Renal cortical epithelial cell (primary cell): ENCODE measurements at places on chromosomes 4 and X. TPM values are rescaled to one million over a fixed set of nuclear protein-coding genes. Genes with fewer than 3 reads are reported as not detected.
A peak's percentile ranks its signal among the peaks of the same experiment; 100 is the strongest.

The IDH3G gene
- total RNA-seq = 71.7 and 80.9 TPM in 2 replicates

The MAGEA8 gene
- total RNA-seq = not detected in 2 replicates

The SYTL5 gene
- total RNA-seq = under 0.01 and 2.4 TPM in 2 replicates

The TAPT1 gene
- 11.8 and 33.5 TPM in 2 replicates for total RNA-seq

The FGF5 gene
- total RNA-seq = 2.5 and 9.0 TPM in 2 replicates

- peak; percentile 79 for DNase-seq
Observed at GRCh38 chr4:127870688-127871087, 10.0 kb upstream of the PLK4 start.

DNA sequence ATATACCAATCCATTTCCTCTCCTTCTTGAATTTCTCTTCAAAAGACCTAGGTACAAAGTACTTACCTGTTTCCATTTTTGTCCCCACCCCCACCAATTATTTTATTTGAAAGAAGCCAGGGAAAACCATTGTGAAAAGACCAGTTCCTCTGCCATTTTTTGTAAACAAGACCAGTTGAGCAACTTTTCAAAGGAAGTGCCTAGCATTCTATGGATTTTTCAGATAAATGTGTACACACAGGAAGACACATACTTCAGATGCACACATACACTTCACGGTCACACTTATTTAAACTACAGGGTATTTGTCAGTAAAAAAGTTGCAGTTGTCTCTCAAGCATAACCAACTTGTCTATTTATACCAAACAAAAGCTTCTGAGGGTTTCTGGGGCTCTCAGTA is 587.2 kb upstream of the KLHL4 start:
- DNase-seq = no peak

DNA sequence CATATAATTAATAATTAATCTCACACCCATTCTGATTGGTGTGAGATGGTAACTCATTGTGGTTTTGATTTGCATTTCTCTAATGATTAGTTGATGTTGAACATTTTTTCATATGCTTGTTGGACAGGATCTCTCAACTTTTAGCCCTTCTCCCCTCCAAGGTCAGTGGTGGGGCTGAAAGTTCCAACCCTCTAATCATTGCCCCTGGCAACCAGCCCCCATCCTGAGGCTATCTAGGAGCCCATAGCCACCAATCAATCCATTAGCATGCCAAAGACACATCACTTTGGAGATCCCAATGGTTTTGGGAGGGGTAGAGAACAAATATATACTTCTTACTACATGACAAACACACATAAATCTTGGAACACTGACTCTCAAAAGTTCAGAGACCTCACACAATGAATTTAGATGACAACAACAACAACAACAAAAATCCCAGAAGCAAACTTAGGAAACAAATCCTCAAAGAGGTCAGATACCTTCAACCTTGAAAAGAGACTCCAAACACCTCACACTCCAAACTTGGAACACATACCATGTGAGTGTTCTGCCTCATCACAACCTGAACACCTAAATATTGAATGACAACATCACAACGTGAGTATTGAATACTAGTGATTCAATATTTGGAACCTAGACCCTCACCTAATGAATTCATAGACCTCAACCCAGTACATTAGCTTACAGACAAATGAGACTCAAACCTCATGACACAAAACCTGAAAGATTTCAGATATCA is 19.0 kb upstream of the PAGE4 start:
- no peak for DNase-seq

DNA sequence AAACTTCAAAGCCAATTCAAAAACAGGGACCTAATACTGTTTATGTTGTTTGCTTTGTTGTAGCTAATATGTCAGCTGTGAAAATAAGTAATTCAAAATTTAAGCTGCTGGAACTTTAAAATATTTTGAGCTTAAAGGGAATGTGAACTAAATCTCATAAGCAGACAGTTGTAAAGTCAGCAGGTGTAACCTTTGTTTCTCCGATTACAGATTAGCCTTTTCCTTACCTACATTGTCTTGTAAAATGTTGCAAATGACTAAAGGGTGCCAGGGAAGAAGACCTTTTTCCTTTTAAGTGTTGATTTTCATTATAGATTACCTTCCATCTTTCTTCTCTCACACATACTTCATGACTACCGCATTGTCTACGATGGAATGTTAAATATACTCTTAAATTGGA is 405.1 kb downstream of the KCNIP4 start:
- no peak for DNase-seq

DNA sequence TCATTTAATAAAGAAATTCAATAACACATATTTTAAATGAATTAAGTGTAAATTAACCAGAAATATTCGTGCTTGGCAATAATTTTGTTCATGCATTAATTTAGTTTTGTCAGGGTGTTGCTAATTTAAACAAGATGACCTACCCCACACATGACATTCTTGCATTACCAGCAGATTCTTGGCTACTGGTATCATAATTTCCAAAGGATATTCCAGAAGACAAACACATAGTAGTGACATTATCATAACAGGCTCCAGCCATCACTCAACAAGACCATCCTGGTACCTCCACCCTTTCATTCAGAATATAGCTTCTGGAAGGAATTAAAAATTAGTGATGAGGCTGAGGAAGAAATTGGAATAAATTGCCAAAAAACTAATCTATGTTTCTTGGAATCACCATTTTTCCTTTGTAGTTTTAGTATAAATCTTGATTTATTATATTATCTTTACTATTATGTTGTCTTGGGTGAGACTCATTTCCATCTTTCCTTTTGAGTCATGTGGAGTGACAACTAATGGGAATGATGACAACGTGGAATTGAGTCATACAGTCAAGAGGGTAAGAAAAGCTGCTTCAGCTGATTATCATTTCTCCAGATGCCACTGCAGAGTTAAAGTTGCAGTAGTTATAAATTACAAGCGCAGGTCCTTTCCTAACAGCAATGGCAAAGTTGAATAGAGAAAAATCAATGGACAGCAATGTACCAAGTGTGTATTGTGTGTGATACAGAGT is 30.9 kb upstream of the HHIP start:
- DNase-seq = peak; percentile 10

GRCh38 chr4:7557456-7557855 is 122.7 kb upstream of the PSAPL1 start:
- DNase-seq = peak; percentile 20

DNA sequence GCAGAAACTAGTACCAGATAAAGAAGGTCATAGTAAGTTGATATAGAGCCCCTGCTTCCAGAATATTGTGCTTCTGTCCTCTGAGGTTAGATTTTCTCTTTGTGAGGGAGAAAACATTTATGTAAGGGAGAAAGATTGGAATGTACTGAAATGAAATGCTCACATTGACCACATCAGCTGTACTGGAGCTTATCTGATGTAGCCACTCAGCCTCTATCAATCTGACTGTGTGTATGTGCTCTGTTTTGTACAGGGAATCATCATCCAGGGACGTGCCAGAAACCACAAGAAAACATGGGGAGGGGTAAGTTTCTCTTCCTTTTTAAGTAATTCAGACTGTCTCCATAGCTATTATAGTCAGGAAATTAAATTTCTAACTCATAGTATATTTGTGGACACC is 56.8 kb downstream of the PRRG1 start:
- DNase-seq = peak; percentile 38

DNA sequence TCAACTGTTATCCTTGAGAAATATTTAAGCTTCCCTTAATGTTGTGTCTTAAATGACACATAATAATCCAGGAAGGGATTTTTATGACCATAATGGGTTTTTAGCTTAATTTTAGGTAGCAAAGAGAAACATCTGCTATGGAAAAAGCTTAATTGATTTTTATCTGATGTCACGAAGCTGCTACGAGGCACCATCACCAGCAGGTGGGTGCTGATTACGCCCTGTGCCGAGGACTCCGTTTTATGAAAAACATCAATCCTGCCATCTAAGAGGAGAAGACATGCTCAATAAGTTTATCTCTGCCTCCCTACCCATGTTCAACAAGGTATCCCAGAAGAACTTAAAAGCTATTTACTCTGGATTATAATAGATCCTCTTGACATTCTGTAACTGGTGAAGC is 280.6 kb upstream of the ZFP42 start:
- no peak for DNase-seq

- DNase-seq = no peak
Observed at GRCh38 chr4:36420111-36420679, 138.8 kb downstream of the DTHD1 start.

- no peak for DNase-seq
Observed at GRCh38 chr4:159366966-159367780, 264.3 kb downstream of the RAPGEF2 start.

- DNase-seq = peak; percentile 1
Observed at GRCh38 chrX:10356979-10357378, 200.2 kb downstream of the CLCN4 start.

GRCh38 chr4:83679254-83679653 is 143.3 kb downstream of the GPAT3 start:
- DNase-seq = no peak

GRCh38 chr4:164828955-164829354 is 48.0 kb upstream of the APELA start:
- no peak for DNase-seq

- no peak for DNase-seq
Observed at GRCh38 chr4:101334963-101335572, 12.3 kb downstream of the PPP3CA start.

DNA sequence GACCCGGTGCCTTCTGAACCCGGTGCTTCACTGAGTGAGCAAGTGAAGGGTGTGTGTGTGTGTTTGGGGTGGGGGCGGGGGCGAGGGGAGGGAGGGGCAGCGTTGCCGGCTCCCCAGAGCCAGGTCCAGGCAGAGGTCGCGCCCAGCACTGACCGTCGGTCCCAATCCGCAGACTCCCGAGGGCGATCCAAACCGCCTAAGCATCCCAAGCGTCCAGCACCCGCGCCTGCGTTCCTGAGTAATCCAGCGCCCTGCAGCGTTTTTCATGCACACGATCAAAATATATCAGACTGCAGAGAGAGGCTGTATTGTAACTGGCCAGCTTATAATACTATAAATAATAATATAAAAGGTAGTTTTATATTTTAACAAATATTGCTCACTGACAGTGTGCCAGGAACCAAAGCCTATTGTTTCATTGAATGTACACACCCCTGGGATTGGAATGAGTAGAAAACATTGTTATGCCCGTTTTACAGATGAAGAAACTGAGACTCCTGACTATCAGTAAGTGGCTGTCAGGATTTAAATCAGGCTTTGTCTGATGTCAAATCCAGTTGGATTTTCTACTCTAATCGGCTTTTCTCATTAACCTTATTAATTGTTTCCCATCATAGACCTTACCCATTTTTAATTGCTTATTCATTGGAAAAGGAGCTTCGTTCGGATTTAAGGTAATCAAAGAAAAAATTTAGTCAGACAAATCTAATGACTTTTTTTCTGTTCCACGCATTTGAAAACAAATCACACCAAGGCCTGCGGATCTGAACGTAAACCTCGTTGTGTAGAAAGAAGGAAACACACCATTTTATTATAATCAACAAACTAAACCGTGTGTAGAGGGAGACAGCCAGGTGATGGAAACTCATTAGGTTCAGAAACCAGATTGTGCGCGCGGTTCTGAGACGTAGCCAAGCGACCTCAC is 4.0 kb upstream of the NKX3-2 start:
- DNase-seq = no peak
